ENCODE measurements at places on chromosomes 7 and 10. TPM values are rescaled to one million over a fixed set of nuclear protein-coding genes. Genes with fewer than 3 reads are reported as not detected.

The NHLRC2 gene
- 9.0 TPM for total RNA-seq

The IRF5 gene
- 1.7 TPM for total RNA-seq

The TYW1 gene
- total RNA-seq: 13.3 TPM

The BAMBI gene
- 1.3 TPM for total RNA-seq

The IFIT1B gene
- not detected for total RNA-seq

The FEZF1 gene
- not detected for total RNA-seq

The CLDN3 gene
- total RNA-seq: 0.32 TPM

The COL13A1 gene
- 37.2 TPM for total RNA-seq

The C7orf57 gene
- under 0.01 TPM for total RNA-seq

The TDRD1 gene
- total RNA-seq: not detected

The UFSP1 gene
- total RNA-seq: 2.9 TPM

The KIAA1549 gene
- total RNA-seq: 1.9 TPM

The CACNB2 gene
- not detected for total RNA-seq

The FHIP2A gene
- total RNA-seq: 19.0 TPM

The ELFN1 gene
- 3.9 TPM for total RNA-seq

The ZNF655 gene
- 10.1 TPM for total RNA-seq

The FBXL13 gene
- 4.4 TPM for total RNA-seq

The HHEX gene
- total RNA-seq: 48.2 TPM

The SCART1 gene
- 0.76 TPM for total RNA-seq

The CYP3A7 gene
- total RNA-seq: not detected

The SPDYE2B gene
- total RNA-seq: not detected

The FZD1 gene
- 0.97 TPM for total RNA-seq

The KDM7A gene
- total RNA-seq: 3.2 TPM

The PRSS37 gene
- total RNA-seq: not detected

The INSYN2A gene
- not detected for total RNA-seq

The KMT2E gene
- total RNA-seq: 117 TPM

The C10orf143 gene
- total RNA-seq: 0.65 TPM

The BTBD16 gene
- total RNA-seq: not detected

The ACHE gene
- 0.15 TPM for total RNA-seq

The AUTS2 gene
- total RNA-seq: 0.30 TPM

Measured in epithelial cell of umbilical artery (primary cell).